ENCODE measurements at places on chromosomes 12 and 14.

DNA sequence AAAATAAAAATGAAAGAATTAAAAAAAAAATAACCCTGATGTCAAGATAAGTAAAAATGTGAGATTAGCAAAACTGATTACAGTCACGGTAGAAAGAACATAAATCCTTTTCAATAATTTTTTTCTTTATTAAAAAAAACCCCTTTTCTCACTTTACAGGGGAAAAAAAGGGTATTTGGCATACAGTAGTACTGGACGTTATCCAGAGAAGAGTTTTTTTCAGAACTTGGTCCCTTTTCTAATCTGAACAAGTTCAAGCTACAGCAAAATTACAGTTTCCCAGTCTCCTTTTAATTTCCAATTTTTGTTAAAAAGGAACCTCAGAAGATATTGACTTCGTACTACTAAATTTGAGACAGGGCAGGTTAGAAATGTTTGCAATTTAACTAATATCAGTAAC, 134.7 kb upstream of the DCN start:
- no peak for DNase-seq

- DNase-seq = no peak
These were observed 163.0 kb downstream of the BRMS1L start for GRCh38 chr14:35988972-35989690.

GRCh38 chr14:95564060-95564459, 29.2 kb downstream of the GLRX5 start:
- DNase-seq = no peak

DNA sequence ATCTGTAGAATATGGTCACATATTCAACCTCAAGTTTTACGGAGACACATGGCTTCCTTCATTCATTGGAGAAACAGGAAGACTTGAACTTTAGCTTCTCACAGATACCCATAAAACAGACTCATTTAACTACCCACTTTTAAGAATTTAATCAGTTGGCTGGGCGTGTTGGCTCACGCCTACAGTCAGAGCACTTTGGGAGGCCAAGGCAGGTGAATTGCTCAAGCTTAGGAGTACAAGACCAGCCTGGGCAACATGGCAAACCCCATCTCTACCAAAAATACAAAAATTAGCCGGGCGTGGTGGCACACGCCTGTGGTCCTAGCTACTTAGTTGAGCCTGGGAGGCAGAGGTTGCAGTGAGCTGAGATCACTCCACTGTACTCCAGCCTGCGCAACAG, 64.7 kb upstream of the STAC3 start:
- DNase-seq = no peak

GRCh38 chr14:101365329-101366158, 195.8 kb upstream of the DIO3 start:
- DNase-seq = no peak

DNA sequence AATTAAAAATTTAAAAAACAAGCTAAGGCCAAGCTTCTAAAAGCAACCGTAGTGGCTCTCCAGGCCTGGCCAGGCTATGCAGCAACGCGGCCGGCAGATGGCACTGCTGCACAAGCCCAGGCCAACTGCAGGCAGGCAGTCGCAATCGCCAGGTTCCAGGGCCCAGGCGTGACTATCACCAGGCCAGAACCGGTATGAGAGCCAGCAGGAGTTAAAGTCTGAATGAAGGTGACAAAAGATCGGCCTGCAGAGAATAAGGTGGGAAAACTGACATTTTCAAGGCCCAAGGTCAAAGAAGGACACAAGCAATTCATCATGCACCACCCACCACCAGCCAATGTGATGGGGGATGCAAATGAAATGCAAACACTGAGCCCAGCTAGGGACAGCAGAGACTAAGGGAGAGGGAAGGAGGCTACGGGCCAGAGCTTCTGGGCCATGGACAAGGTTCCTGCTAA, 43.6 kb upstream of the ANO2 start:
- peak; percentile 36 for DNase-seq

DNA sequence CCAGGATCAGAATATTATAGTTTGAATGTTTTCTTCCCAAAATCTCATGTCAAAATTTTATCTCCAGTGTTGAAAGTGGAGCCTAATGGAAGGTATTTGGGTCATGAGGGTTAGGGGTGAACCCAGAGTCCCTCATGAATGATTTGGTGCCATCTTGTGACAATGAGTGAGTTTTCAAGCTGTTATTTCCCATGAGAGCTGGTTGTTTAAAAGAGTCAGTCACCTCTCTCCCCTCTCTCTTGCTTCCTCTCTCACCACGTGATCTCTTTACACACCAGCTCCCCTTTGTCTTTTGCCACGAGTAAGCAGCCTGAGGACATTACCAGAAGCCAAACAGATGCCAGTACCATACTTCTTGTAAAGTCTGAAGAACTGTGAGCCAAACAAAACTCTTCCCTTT, 561.6 kb downstream of the RERGL start:
- no peak for DNase-seq

GRCh38 chr14:90808759-90809529, 7.3 kb downstream of the TTC7B start:
- DNase-seq = no peak

GRCh38 chr12:14948672-14949071, 10.3 kb upstream of the ERP27 start:
- peak; percentile 27 for DNase-seq

DNA sequence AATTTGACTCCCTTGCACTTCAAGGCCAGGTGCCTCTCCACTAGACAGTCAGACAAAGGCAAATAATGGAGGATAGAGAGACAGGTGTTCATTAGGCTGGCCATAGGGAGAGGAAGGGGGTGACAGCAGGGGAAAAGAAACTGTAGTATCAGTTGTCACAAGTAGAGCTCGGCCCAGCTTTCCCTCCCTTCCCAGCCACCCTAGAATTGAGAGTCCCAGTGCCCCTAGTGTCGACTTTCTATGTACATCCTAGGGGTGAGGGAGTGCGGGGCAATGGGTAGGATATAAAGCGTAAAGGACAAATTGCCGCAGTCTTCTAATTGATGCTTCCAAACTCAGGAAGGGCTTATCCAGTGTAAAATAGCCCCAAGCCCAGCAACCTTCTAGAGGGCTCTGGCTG, 39.0 kb downstream of the BAZ2A start:
- DNase-seq = no peak

GRCh38 chr14:24609655-24610344, at the start of gene GZMH:
TSS of gene GZMH (minus strand) at chr14:24609685. CDS start at chr14:24609613, 72 bp downstream.
- DNase-seq = no peak

DNA sequence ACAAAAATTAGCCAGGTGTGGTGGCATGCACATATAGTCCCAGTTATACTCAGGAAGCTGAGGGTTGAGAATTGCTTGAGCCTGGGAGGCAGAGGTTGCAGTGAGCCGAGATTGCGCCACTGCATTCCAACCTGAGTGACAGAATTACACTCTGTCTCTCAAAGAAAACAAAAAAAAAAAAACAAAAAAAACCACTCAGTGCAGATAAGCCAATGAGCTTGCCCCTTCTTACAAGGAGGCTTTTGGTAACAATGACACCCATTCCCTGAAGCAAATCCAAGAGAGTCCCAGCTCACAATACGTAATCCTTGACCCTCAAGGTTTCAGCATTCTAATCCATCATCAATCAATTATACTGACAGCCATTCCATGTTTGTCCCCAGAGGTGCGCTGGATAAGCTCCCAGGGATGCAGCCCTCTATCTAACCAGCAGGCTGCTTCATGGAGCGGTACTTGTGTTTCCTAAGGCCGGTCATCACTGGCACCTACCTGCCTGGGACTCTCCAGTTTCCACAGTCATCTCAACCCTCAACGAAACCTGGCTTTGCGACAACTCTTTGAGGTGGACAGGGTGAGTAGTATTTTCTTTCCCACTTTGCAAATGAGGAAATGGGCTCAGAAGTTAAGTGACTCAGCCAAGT, 12.4 kb downstream of the GCN1 start:
- no peak for DNase-seq

GRCh38 chr12:88111074-88111652, 30.7 kb downstream of the CEP290 start:
- DNase-seq = no peak

All from stimulated activated CD8-positive, alpha-beta memory T cell treated with anti-CD3 and anti-CD28 coated beads, Interleukin-7, amount 100 ng/mL, for 1 hour (primary cell).